Motor neuron (in vitro differentiated cells): ENCODE measurements at places on chromosomes 6 and 20. TPM values are rescaled to one million over a fixed set of nuclear protein-coding genes. Genes with fewer than 3 reads are reported as not detected.

The MRAP2 gene
- total RNA-seq = 0.46 TPM in 1 of 2 replicates, not detected in the other

The CGAS gene
- total RNA-seq = 0.76 and 1.0 TPM in 2 replicates

The TP53TG5 gene
- 0.81 and 1.4 TPM in 2 replicates for total RNA-seq

The CALHM4 gene
- total RNA-seq = not detected in 2 replicates

The C6orf141 gene
- not detected in 2 replicates for total RNA-seq

The PRKN gene
- total RNA-seq = 2.6 and 4.6 TPM in 2 replicates

The BACH2 gene
- 28.5 and 33.4 TPM in 2 replicates for total RNA-seq

The GLP1R gene
- total RNA-seq = 0.05 and 0.06 TPM in 2 replicates

The DHX16 gene
- total RNA-seq = 21.8 and 22.2 TPM in 2 replicates

The SNPH gene
- 8.8 and 9.9 TPM in 2 replicates for total RNA-seq

GRCh38 chr6:87396595-87397392, 11.0 kb upstream of the CFAP206 start:
- ATAC-seq = no peak

- ATAC-seq = no peak
These were observed 9.7 kb downstream of the ASF1A start for GRCh38 chr6:118903691-118904090.

DNA sequence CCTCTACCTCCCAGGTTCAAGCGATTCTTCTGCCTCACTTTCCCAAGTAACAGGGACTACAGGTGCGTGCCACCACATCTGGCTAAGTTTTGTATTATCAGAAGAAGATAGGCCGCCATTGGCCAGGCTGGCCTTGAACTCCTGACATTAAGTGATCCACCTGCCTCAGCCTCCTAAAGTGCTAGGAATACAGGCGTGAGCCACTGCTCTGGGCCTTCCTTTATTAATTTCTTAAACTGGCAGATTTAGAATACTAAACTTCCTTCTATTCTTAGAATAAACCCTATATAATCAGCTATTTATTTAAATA, 86.6 kb downstream of the HFE start:
- no peak for ATAC-seq

DNA sequence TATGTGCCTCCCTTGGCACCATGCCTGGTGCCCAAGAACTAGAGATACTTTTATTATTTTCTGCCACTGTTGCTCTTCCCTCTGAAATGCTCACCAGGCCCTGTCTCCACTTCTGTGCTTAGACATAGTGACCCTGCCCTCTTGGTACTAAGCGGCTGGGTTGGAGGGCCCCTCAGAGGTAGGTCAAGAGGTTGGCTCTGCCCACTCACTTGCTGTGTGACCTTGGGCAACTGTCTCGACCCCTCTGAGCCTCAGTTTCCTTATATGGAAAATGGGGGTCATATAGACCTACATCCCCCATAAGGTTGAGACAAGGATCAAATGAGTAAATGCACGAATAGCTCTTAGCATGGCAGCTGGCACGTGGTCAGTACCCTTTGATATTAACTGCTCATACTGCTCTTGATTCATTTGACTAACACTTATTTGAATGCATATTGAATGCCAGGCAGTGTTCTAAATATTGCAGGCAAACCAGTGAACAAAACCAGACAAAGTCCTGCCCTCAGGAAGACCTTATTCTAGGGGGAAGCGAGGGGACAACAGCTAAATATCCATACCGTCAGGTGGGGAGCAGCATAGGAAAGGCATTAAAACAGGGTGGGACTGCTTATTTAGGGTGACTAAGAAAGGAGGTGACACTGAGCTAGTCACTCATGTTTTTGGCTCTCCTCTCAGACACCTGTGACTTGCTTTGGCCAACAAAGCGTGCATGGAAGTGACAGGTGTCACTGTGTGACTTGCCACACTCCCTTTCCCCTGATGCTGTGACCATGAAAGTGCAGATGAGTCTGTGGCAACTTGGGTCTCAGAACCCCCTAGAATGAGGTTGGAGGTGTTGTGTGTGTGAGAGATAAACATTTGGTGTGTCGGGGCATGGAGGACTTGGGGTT, 14.3 kb upstream of the SPO11 start:
- ATAC-seq = no peak

GRCh38 chr20:63115651-63116411, 100.1 kb downstream of the YTHDF1 start:
- no peak for ATAC-seq

GRCh38 chr6:35831257-35832007, 26.3 kb downstream of the LHFPL5 start:
- ATAC-seq = no peak

GRCh38 chr6:170124836-170125235, 166.0 kb downstream of the DLL1 start:
- ATAC-seq = no peak

DNA sequence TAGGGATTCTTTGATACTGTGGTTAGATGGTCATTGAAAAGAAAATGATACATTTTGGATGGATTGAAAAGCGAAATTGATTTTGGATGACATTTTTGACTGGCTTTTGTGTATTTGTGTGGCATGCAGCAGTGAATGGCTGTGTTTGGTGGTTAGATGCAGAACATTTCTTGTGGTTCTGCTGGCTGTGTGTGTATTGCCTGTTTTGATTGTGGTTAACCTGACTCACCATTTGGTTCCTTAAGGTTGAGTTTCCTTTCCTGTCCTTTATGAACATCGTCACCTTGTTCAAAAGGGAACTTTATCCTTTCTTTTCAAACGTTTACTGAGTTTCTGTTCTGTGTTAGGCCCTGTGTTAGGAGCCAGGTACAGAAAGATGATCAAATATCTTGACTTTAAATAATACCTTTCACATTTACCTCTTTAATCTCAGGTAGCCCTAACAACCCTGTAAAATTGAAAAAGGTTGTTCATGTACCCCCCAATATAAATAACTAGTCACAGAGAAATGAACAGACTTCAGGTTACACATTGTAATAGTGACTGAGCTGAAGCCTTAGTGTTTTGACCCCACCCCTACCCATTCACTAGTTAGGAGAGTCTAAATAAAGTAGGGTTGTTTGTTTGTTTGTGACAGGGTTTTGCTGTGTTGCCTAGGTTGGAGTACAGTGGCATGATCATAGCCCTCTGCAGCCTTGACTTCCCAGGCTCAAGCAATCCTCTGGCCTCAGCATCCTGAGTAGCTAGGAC, 23.8 kb downstream of the ANKS1A start:
- ATAC-seq = no peak

DNA sequence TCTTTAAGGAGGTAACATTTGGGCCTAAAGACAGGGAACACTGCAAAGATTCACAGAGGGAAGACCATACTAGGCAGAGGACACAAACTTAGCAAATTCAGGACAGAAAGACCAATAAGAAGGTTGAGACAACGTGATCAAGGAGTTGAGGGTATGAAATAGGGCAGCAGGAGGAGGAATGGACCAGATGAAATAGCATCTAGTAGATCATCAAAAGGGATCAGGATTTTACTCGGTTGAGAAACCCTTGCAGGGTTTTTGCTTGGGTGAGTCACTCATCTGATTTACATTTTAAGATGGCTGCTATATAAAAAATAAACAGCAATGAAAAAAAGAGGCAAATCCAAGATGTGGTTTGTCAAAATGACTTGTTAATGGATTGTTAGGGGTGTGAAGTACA, 4.7 kb downstream of the BCLAF1 start:
- no peak for ATAC-seq

DNA sequence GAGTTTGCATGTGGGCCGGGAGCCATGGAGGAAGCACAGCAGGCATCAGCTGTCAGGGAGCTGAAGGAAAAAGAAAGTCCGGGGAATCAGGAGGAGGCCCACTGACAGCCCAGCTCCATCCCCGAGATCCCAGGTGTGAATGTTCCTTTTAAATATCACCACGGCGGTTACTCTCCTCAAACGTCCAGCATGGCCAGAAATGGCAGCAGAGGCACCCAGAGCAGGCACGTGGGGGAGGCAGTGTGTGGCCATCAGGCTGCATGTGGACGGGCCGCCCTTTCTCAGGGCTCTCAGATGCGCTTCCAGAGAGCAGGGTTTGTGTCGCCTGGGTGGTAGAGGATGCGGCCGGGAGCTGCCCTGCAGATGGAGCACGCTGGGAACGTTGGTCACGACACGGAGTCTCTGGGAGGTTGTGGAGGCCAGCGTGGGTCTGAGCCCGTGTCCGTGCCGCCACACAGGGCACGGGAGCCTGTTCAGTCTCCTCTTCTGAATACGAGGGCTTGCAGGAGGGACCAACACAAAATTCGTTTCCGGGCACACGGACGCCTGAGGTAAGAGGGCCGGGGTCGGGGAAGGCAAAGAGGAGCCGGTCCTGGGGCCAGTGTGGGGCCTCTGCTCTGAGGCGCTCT, 45.3 kb upstream of the DACT2 start:
- no peak for ATAC-seq

- no peak for ATAC-seq
These were observed 597.1 kb downstream of the KIF16B start for GRCh38 chr20:15976047-15976736.

DNA sequence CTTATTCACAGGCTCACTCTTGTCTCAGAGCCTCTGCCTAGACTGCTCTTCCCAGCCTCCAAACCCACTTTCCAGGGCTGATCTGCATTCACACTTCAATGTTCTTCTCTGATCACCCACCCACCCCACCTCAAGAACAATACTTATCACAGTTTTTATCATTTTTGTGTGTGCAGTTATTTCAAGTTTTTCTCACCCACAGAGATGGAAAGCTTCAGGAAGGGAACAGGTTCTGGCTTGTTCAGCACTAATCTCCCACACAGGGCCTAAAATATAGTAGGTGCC, 160.9 kb downstream of the MRPL14 start:
- ATAC-seq = no peak

DNA sequence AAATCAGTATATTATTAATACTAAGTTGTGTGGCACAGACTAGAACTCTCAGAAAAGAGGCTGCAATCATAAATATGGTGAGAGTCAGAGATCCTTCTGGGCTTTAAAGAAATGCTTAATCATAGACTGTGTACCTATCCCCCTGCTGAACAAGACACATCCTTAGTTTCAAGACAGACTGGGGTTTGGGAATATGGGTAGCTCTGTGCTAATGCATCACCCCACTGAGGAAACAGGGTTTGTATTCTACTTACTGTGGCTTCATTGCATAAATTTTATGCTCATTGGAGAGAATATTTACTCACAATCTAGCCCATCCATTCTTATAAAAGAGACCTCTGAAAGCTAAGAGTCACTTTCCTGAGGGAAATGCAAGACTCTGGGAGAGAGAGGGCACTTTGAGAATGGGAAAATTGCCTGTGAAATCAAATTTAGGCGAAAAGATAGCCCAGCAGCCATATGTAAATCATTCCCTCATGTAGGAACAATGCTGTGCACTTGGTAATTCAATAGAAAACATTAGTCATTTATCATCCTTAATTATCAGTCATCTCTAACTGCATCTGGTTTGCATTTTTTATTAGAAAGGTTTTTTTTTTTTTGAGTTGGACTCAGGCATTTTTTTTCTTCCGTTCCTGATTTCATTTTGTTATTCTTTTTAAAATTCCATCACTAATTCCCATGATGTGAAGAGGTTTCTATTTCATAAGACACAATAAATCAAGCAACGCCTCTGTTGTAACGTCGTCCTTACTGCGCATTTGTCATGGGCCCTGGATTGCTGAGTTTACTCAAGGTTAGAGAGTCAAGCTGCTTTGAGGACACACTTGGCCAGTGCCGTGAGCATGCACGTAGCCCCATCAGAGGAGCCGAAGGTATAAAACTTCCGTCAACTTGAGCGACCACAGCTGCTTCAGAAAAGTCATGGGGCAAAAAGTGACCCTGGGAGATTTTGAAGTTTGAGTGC, 91.8 kb downstream of the TRMT11 start:
- ATAC-seq = peak; percentile 29

GRCh38 chr20:37329481-37330165, 16.3 kb upstream of the SRC start:
- ATAC-seq = no peak

GRCh38 chr20:58986286-58986967, 5.4 kb downstream of the NELFCD start:
- no peak for ATAC-seq

DNA sequence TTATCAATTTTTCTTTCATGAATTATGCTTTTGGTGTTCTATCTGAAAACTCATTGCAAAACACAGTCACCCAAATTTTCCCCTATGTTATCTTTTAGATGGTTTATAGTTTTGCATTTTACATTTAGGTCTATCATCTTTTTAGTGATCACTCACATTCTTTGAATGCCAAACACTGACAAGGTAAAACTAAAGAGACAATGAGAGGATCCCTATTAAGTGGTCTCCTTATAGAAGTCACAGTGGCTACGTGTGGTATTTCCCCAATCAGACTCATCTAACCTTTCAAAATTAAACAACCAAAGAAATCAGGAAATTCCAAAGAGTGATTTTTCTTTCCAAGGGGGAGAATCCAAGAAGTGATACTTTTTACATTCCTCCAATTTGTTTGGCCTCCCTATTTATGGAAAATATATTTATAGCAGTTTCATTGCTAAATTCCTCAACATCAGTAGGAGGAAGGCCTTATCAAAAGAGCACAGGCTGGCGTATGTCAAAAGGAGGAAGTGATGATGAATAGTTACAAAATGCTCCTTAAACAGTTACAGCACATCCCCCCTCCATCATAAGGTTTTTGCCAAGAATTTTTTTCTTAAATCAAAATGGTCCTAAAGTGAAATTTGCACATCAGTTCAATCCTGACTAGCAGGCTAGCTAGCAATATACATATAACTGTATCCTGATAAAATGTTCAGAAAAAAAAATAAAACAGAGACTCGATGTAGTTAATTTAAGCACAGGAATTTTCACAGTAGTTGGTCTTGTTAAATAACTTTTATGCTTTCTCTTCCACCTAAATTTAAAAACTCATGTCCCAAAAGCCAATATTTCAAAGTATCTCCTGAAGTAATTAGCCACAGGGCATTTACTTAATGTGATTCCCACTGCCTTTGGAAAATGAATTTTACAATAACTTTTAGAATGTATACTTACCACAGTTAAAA, 76.2 kb upstream of the IPCEF1 start:
- no peak for ATAC-seq

- ATAC-seq = no peak
These were observed 96.4 kb upstream of the FOXC1 start for GRCh38 chr6:1513215-1513780.

- no peak for ATAC-seq
These were observed 10.5 kb downstream of the NT5E start for GRCh38 chr6:85460154-85460920.

GRCh38 chr6:107654764-107655163, 164.8 kb downstream of the SOBP start:
- peak; percentile 3 for ATAC-seq

DNA sequence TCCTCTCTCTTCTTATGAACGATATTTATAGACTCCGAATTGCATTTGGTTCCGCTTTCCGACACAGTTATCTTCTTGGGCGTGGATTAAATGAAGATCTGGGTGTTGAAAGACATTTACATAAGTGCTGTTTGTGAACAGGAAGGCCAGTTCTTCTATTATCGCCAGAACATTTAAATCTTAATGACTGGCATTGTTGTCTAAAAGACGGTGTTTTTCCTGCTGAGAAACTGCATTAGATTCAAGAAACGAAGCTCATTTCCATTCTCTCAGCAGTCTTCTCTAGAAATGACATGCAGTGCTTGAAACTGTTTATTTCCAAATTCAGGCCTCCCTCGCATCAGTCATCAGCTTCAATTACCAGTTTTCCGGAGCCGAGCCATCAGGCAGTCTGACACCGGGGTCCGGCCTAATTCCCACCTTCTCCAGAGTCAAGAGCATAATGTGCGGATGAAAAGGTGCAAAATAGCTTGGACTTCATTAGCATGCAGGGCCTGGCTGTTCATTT, 16.0 kb downstream of the LINC00237 start:
- ATAC-seq = peak; percentile 20

GRCh38 chr6:166615059-166615770, 11.8 kb downstream of the RPS6KA2 start:
- ATAC-seq = peak; percentile 59

- no peak for ATAC-seq
These were observed 27.8 kb upstream of the TMEM14A start for GRCh38 chr6:52643158-52643557.

GRCh38 chr20:59392736-59393135, 92.3 kb downstream of the EDN3 start:
- ATAC-seq = peak; percentile 80
